ENCODE measurements at places on chromosomes 6 and 20. TPM values are rescaled to one million over a fixed set of nuclear protein-coding genes. Genes with fewer than 3 reads are reported as not detected.

DNA sequence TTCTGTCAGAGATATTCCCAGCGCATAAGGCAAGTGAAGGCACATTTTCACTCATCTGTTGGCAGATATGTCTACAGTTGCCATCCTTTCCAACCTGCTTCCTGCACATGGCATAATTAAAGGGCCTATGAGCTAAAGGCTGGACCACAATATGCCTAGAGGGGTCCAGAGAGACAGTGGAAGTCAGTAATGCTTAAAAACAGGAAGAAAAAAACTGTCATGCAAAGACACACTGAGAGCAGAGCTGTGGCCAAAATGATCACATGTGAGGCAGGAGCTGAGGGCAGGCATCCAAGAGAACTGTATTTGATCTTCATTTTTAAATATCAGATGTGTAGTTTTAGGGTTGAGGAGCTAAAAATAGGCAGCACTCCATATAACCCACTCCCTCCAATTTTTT is 125.0 kb upstream of the BACH2 start:
- no peak for DNase-seq

GRCh38 chr20:6630514-6630913 is 137.0 kb upstream of the BMP2 start:
- no peak for DNase-seq

GRCh38 chr6:106287215-106287614 is 38.3 kb downstream of the ATG5 start:
- DNase-seq, result no peak

DNA sequence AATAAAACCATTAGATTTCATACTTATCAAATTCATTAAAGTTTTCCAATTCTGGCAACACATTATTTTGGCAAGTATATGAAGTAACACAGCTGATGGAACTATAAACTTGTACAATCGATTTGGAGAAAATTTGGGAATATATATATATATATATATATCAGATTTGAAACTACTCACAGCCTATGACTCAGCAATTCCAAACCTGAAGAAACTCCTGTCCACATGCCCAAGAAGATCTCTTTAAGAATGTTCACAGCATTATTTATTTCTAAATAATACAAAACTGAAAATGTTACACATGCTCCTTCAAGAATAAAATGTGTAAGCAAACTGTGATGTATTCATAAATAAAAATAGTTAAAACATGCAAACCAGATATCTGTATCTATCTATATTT is 270.1 kb downstream of the TFAP2A start:
- DNase-seq, result no peak

GRCh38 chr6:118324116-118324515 is 224.0 kb upstream of the PLN start:
- no peak for DNase-seq

GRCh38 chr20:22611636-22612035 is 27.3 kb upstream of the FOXA2 start:
- no peak for DNase-seq

- DNase-seq, result no peak
These were observed 14.3 kb downstream of the SLA2 start for GRCh38 chr20:36631646-36632045.

DNA sequence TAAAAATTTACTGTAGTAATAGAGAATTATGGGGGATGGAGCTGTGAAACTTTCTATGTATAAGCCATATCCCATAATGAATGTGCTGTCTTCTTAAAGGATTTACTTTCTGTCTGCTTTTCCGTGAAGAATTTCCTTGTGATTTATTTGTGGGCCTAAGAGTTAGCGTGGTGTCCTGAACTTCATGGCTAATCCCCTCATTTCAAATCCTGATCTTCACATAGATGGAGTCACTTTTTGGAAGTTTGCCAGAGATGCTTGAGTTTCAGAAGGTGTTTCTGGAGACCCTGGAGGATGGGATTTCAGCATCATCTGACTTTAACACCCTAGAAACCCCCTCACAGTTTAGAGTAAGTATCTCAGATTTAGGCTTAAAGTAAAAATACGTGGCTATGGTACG is 19.4 kb upstream of the CLDN20 start:
- no peak for DNase-seq

GRCh38 chr6:111238464-111239119 is 151.3 kb downstream of the SLC16A10 start:
- DNase-seq, result no peak

- DNase-seq, result no peak
These were observed 122.6 kb downstream of the PRND start for GRCh38 chr20:4844325-4844724.

GRCh38 chr6:148747145-148747470 is 278 bp downstream of the UST start:
- no peak for DNase-seq

DNA sequence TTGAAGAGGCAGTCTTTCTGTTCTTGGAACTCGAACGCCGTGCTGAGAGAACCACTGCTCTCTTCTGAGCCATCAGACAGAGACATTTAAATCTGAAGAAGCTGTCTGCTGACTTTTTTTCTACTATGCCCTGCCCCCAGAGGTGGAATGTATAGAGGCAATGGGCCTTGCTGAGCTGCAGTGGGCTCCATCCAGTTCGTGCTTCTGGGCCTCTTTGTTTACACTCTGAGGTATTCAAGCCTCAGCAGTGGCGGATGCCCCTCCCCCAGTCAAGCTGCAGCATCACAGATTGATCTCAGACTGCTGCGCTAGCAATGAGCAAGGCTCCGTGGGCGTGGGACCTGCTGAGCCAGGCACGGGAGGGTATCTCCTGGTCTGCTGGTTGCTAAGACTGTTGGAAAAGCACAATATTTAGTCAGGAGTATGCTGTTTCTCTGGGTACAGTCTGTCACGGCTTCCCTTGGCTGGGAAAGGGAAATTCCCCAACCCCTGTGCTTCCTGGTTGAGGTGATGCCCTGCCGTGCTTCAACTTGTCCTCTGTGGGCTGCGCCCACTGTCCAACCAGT is 526.8 kb downstream of the CD109 start:
- peak; percentile 51 for DNase-seq

DNA sequence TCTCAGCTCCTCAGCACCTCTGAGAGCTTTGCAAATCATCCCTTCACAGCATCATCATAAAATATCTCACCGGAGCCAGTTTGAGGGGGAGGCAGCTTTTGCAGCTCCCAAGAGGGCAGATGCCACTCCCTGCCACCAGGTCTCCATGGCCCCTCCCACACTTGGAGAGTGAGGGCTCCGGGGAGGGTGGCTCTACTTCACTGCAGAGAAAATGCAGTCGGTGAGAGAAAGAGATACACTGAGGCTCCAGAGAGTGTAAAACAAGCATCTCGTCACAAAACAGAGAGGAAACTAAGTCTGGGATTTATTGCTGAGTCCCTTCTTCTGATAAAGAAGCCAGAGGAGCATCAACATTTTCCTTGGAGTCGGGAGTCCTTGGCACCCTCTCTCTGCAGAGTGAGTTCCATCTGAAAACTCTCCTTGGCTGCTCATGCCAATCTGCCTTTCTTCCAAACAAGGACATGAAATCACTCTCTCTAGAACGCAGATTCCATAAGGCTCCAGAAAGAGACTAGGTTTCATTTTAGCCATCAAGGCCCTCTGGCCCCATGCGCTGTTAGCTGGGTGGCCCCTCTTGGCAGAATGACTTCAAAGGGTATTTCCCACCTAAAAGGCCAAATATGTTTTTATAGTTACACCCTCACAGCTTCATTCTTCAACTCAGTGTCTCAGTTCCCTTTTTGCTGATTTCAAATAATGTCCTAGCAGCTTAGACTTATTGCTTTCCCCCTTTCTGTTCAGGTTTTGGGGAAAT is 70.6 kb upstream of the F13A1 start:
- no peak for DNase-seq

GRCh38 chr6:73710948-73711347 is 14.9 kb downstream of the CD109 start:
- DNase-seq, result no peak

- no peak for DNase-seq
These were observed 14.2 kb downstream of the TRAF3IP2 start for GRCh38 chr6:111591370-111591900.

GRCh38 chr6:131756039-131756438 is 45.2 kb upstream of the CTAGE9 start:
- DNase-seq, result no peak

DNA sequence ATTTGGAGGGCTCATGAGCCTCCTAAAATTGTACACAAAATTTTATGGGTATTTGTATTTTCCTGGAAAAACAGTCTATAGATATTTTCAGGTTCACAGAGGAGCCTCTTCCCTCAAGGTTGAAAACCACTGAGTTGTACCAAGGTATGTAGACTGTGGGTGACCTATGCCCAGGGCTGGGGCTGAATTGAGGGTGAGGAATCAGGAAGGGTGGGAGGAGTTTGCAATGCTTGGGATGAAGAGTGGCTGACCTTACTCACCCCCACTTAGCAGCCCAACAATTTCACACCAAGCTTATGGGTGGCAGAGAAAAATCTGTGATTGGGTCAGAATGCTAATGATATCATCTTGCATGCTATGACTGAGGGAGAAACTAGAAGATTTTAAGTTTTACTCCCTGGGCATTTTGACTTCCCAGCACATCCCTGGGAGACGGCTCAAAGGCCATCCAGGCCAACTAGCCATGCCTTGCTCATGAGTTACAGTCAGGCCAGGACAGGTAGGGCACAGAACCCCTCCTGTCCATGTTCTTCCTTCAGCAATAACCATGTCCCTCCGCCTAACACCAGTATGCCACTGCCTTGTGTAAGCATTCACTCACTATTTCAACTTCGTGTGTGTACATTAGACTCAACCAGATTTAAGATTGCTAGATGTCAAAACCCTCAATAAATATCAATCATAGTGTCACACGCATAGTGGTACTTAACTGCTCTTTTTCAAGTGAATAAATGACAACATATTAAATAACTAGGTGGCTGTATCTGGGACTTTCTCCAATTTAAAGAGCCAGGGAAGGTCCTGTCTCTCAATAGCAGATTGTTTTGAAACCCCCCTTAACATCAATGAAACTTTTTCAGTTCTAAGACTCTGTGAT is 16.6 kb downstream of the ADTRP start:
- no peak for DNase-seq

DNA sequence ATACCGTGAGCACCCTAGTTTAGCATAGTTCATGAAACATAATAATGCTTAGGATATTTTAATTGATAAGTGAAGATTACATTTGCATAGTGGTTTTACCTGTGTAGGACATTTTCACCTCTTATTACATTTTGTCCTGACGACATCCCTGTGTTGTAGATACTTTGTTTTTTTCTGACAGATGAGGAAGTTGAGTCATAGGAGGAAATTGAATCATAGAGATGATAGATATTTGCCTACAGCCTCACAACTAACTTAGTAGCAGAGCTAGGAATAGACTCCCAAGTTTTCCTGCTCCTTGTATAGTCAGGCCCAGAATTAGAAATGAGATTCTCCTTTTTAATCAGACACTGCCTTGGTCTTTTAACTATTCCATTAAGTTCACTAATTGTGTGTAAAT is 100.5 kb upstream of the SUPT3H start:
- no peak for DNase-seq

- no peak for DNase-seq
These were observed 242.1 kb downstream of the PRKN start for GRCh38 chr6:162485464-162485863.

DNA sequence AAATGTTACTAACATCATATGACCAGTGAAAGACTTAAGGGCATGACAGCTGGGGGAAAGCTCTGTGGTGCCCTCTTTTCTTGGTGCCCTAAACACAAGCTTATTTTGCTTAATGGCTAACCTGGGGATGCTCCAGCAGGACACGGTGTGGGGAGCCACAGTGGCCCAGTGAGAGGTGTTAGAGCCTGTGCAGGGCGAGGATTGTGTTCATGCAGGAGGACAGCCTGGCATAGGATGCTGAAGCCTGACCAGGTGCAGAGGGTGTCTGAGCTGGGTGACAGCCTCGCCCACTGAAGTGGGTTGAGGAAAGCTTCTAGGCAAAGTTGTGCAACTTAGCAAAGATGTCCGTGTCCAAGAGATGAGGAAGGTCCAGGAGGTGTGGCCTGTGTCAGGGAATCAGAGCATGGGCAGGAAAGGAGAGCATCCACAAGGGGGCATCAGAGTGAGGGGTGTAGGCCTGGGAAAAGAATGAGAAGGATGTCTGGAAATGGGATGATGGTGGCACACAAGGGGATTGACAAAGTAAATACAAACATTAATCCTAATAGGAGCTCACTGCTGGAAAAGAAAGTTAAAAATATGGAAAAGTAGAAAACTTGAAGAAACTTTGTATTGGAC is 33.9 kb downstream of the SLC17A4 start:
- DNase-seq, result peak; percentile 76

DNA sequence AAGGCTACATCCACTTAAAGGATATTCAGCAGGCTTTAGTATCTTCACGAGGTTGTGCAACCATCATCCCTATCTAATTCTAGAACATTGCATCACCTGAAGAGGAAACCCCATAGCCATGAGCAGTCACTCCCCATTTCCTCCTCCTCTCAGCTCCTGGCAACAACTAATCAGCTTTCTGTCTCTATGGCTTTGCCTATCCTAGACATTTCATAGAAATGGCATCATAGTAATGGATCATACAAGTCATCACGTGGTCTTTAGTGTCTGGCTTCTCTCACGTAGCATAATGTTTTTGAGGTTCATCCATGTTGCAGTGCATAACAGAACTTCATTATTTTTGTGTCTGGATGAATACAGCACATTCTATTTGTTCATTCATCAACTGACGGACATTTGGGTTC is 20.5 kb downstream of the SNAI1 start:
- DNase-seq, result no peak

GRCh38 chr6:65816991-65817390 is 110.0 kb upstream of the EYS start:
- no peak for DNase-seq

DNA sequence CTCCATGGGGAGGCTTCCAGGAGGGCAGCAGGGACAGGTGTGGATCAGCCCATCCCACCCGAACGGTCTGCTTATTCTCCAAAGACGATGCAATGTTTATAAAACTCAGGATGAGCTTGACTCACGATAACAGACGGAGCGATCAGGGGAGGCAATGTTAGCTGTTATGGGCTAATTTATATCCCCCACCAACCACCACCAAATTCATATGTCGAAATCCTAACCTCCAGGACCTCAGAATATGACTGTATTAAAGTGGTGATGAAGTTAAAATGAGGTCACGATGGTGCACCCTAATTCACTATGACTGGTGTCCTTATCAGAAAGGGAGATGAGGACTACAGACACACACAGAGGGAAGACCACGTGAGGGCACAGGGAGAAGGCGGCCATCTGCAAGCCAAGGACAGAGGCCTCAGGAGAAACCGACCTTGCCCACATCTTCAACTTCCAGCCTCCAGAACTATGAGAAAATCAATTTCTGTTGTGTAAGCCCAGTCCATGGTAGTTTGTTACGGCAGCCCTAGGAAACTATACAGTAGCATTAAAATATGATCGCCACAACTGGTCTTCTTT is 7.0 kb downstream of the ADTRP start:
- no peak for DNase-seq

The TM9SF4 gene
- polyA plus RNA-seq, result 72.0 TPM

The CCDC170 gene
- polyA plus RNA-seq, result 0.06 TPM

The JPH2 gene
- 0.83 TPM for polyA plus RNA-seq

The IL17A gene
- polyA plus RNA-seq, result not detected

The POPDC3 gene
- polyA plus RNA-seq, result 6.5 TPM

The DHX16 gene
- polyA plus RNA-seq, result 44.4 TPM

The GNMT gene
- polyA plus RNA-seq, result 3.4 TPM

The NR2E1 gene
- not detected for polyA plus RNA-seq

All from H1 (cell line).